Cortex of kidney (tissue), 1 donor: ENCODE measurements at places on chromosomes 2 and 18.

- no peak for DNase-seq
Observed at GRCh38 chr2:44555700-44556099, 194.0 kb downstream of the CAMKMT start.

GRCh38 chr2:206045251-206045650 is 40.7 kb downstream of the INO80D start:
- DNase-seq, result no peak

DNA sequence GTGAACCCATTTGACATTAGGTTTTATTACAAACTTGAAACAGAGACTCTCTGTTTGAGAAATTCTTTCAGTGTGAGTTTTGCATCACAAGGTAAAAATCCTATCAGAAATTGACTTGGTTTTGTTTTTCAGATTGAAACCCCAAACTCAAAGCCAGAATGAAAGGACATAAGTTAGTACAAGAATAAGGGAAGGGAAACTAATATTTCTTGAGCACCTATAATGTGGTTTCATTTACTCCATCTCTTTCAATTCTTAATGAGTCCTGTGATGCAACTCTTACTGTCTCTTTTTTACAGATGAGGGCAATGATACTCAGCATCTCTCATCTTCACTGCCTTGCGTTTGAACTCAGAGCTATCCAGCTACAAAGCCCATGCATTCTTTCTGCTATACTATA is 210.0 kb upstream of the SIX3 start:
- DNase-seq, result no peak

DNA sequence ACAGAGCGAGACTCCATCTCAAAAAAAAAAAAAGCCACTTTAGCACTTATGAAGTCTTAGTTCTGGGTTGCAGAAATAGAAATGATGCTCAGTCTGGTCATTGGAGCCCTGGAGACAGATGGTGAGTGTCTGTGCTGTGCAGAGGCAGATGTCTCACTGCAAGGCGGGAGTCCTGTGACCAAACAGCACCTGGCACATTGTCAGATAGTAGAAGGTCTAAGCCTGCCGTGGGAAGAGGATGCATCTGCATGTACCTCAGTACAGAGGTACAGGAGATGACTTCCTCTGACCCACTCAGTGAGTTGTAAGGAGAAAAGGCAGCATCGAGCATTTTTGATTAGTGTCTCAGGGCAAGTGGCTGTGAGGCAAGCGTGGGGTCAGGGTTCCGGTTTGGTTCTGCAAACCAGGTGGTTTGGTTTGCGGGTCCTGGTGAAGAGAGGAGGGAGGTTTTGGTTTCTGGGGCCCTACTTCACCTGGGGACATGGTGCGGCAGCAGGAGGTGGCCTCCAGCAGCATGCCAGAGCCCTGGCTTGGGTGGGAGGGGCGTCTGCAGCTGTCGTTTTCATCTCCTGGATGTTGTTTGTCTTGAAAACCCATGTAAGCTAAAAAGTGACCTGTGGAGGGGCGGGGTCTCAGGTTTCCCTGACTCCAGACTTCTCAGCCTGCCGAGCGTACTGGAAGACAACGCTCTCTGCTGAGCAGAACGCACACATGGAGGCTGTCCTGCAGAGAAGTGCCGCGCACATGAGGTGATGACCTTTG is 3.8 kb downstream of the RBFA start:
- DNase-seq, result no peak

DNA sequence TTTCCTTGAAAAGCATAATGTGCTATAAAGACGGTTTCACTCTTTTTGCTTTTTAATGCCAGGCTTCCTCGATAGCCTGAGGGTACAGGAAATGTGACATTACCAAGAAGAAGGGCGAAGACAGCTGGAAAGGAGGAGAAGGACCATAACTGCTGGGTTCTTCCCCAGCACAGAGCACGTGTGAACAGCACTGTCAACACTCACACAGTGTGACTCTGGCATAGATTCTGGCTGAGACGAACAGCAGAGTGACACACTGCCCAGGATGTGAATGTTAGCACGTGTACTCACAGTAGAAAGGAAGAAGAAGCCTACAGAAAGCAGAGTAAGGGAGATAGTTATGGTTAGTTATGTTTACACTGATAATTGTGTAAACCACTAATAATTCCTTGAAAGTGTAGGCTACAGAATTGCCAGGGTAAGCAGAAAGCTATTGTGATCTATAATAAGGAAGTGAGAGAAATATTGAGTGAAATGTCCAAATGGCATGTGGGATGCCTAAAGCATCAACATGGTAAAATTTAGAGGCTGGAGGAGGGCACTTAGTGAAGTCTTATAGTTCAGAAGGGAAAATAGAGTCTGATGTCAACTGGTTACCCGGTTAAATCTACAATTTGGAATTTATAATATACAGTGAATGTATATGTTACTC is 198.2 kb downstream of the DLGAP1 start:
- DNase-seq, result no peak

DNA sequence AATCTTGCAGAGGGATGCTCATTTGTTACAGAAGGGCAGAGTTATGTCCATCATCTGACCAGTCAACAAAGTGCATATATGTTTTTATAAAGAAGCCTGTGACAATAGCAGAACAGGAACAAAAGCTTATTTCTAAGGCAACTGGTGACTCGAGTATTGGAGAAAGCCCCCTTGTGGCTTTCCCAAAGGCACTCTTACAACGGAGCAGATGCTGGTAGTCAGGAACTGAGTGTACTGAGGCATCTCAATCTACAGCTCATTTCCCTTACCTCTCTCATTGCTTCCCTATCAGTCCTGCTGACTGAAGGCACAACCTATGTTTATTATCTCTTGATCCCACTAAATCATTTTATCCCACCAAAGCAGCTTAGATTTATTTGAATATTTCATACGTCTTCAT is 557.1 kb upstream of the CHAC2 start:
- no peak for DNase-seq

DNA sequence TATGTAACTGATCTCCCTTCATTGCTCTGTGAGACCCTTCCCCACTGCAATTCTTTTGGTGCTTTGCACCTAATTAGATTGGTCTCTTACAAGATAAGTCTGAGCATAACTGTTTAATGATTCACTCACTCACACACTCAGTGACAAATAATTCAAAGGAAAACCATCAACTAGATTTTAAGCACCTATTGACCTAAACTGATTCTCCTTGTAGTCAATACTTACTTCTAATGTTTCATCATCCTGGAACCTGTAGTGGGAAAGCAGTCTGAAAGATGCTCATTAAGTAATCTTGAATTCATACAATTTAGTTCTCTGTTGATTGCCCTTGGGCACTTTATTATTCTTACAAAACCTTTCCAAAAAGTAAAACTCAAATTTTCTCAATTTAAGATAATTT is 74.3 kb upstream of the COL5A2 start:
- no peak for DNase-seq

GRCh38 chr2:123656590-123656989 is 368.5 kb upstream of the CNTNAP5 start:
- DNase-seq, result no peak

- no peak for DNase-seq
Observed at GRCh38 chr2:187686416-187687024, 132.3 kb upstream of the TFPI start.

- DNase-seq, result no peak
Observed at GRCh38 chr2:45653122-45653913, 1.8 kb downstream of the PRKCE start.

- no peak for DNase-seq
Observed at GRCh38 chr2:201793631-201794030, 12.7 kb upstream of the CDK15 start.

DNA sequence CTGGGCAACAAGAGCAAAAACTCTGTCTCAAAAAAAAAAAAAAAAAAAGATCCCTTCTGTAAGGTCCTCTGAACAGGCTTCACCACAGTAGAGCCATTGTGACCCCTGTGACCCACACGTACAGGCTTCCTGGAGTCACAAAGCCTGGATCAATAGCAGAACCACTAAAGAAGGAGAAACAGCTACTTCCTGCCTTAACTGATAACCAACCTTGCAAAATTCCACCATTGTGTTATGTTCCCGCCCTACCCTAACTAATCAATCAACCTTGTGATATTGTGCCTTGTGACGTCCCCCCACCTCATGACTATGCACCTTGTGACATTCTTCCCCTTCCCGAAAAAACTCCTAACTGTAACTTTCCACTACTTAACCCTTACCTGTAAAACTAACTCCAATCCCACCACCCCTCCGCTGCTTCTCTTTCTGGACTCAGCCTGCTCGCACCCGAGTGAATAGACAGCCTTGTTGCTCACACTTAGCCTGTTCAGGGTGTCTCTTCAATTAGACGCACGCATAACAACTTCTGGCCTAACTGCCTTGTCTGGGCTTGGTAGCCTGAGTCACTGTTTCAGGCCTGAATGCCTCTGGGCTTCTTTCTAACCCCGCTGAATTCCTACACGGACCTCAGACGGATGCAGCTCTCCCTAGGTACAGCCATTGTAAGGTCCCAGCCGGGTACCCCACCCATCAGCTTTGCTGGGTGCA is 13.9 kb downstream of the SCYGR8 start:
- no peak for DNase-seq

DNA sequence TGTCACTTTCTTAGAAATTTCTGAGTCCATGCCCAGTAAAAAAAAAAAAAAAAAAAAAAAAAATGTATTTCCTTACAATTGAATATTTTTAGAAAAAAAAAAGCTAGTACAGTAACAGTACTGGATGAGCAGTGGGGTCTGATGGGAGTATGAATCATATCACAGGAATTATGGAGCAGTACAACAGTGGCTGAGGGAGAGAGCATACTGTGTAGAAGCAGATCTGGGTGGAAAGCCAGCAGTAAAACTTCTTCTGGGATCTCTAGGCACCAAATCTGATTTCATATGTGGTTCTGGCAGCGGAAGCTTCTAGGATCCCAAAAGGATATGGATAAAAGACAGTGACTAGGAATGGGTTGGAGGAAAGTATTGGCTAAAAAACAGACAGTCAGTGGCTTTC is 414.9 kb upstream of the FSHR start:
- DNase-seq, result no peak

- no peak for DNase-seq
Observed at GRCh38 chr18:79493211-79493800, 97.6 kb downstream of the NFATC1 start.

DNA sequence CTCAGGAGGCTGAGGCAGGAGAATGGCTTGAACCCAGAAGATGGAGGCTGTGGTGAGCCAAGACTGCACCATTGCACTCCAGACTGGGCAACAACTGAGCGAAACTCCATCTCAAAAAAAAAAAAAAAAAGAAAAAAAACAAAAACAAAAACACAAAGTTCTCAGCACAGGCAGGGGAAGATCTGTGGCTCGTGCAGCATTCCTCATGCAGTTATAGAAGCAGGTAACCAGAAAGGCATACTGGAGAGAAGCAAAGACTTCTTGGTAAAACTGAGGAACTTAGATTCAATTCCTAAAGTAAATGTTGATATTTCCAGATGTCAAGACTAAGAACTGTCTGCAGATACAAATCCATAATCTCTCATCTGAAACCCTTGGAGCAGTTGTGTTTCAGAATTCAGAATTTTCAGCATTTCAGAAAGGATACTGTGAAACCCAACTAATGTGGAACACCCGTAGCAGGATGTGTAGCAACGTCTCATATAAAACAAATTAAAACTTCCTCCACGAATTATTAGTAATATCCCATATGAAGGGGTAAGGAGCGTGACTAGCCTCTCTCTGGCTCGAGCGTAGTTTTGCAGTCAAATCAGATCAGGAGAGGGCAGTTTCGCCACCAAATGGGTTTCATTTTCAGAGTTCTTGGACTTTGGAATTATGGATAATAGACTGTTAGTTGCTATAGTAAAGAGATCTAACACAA is 13.2 kb upstream of the SLC25A52 start:
- no peak for DNase-seq

DNA sequence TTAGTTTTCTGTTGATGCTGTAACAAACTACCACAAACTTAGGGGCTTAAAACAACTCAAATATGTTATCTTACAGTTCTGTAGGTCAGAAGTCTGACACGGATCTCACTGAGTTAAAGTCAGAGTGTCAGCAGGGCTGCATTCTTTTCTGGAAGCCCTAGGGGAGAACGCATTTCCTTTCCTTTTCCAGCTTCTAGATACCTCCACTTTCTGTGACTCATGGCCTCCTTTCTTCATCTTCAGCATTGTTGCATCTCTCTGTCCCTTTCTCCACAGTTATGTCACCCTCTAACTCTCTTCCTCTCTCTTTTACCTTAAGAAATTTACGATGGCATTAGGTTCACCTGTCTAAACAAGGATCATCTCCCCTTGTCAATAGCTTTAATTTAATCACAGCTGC is 13.3 kb upstream of the PPP4R1 start:
- no peak for DNase-seq
